ENCODE measurements at places on chromosomes 11 and 22. TPM values are rescaled to one million over a fixed set of nuclear protein-coding genes. Genes with fewer than 3 reads are reported as not detected.

The DKK3 gene
- total RNA-seq: 581 TPM

The TMEM9B gene
- total RNA-seq: 30.6 TPM

The SAA1 gene
- total RNA-seq: not detected

The CASP1 gene
- 22.7 TPM for total RNA-seq

The ZP1 gene
- total RNA-seq: not detected

The HPX gene
- 0.25 TPM for total RNA-seq

The SLC16A8 gene
- under 0.01 TPM for total RNA-seq

The SLC43A3 gene
- total RNA-seq: 35.3 TPM

DNA sequence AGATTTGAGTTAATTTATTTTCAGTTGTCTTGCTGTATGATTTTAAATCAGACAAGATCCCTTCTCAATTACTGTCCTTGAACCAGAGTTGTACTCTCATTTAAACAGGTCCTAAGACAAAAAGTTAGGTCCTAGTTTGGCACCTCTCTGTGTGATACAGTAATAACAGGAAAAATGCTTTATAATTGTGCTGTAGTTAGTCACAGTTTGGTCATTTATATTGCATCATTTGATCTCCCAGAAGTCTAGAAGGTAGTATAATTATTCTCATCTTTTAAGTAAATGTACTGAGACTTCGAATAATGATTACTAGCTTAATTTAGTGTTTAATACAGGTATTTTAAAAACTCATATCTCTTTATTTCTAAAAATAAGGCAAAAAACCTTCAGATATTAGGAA, 18.1 kb upstream of the LUZP2 start:
- no peak for DNase-seq

GRCh38 chr11:8258784-8259183, 4.9 kb downstream of the LMO1 start:
- DNase-seq: no peak

DNA sequence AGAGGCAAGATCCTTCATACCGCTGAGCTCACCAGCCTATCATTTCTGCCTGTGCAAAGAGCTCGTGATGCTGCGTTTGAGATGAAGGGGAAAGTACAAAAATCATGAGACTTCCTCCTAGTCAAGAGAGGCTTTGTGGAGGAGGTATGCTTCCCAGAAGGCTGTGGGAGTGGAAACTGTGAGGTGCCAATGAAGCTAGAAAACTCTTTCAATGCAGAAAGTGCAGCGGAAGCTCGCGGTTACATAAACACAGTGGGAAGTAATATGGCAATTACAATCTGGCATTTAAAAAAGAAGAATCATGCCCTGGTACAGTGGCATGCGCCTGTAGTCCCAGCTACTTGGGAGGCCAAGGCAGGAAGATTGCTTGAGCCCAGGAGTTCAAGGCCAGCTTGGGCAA, 134.8 kb downstream of the EHF start:
- DNase-seq: no peak

DNA sequence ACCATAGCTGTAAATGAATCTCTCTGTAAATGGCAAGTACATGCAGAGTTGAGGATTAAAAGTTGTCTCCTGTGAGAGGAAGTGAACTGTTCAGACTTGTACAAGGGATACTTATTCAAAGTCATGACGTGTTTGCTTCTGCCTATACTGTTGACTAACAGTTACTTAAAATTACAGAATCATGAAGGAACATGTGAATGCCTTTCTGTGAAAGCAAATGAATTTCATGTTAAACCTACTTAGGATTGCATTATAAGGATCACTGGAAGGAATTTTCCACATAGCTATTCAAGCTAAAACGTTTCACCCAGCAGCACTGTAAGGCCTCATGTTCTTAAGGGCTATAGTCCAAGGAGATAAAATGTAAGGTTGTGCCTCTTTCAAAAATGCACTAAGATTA, 93.4 kb upstream of the BIRC3 start:
- DNase-seq: no peak

GRCh38 chr11:68651208-68651984, 32.9 kb upstream of the GAL start:
- DNase-seq: no peak

- no peak for DNase-seq
Measured at GRCh38 chr22:49012712-49013395, 814.8 kb downstream of the BRD1 start.

DNA sequence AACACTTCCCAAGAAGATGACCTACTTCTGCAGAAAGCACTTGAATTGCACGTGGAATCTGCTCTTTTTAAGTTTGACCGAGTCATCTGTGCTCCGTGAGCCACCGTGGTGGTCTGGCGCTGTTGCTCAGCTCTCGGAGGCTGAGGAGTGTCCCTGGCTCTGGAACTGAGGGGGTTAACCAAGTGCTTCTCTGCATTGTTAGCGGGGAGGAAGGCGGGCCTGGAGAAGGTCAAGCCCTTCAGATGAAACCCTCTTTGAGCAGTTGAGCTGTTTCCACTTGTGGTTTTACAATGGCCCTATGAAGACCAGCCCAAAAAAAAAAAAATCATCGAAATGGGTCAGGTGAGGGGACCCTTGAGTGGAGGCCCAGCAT, 286.4 kb downstream of the NTM start:
- no peak for DNase-seq

DNA sequence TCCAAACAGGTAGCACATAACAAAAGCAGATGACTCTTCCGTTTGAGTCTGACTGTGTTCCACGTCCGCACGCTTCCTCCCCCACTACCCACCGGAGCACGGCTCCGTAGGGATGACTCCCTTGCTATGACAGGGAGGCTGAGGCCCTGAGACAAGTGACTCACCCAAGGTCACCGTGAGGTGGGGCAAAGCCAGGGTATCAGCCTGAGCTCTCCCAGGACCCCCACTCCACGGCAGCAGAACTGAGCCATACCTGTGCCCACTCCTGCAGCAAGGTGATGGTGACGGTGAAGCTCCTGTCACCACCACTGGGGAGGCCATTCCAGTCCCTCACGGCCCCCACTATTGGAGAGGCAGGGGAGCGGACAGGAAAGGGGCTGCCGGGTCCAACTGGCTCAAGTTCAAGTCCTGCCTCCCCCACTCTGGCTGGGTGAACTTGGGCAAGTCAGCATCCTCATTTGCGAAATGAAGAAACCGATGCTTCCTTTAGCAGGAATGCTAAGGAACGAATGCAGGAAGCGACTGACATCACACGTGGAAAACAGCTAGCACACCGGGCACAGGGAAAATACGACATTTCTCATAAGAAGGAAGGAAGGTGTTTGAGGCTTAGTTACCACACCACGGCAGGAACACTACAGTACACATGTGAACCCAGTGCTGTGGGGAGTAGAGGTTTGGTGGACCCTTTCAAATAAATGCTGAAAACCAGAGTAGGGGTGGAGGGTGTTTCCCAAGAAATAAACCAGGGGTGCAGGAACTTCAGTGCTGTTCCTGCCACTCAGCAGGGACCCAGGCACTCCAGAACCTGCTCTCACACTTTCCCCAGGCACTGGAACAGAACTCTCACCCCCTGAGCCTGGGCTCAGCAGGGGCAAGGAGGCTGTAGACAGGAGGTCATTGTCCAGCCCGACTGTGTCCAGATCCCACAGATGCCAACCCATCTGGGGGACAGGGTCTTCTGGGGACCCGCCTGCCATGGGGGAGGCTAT, 32.4 kb upstream of the CBX7 start:
- no peak for DNase-seq

GRCh38 chr11:112881461-112881860, 79.8 kb upstream of the NCAM1 start:
- no peak for DNase-seq

GRCh38 chr11:131300439-131300717, 70.0 kb upstream of the NTM start:
- no peak for DNase-seq

- no peak for DNase-seq
Measured at GRCh38 chr22:48369789-48370507, 1457.7 kb downstream of the BRD1 start.

DNA sequence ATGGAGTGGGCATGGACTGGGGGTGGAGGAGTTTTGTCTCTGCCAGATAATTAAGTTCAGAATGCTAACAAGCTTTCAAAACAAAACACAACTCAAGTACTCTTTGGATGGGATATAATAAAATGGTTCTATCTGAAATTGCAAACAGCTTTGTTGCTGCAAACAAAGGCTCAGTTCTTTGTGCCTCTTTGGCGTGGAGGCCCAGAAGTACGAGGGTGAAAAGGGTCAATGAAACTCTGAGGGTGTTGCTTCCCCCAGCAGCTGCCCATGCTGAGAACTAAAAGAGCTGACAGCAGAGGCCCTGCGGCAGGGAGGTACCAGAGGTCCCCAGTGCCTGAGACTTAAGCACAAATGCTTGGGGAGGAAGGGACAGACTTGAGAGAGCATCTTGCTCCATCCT, 26.5 kb upstream of the IGSF22 start:
- no peak for DNase-seq

DNA sequence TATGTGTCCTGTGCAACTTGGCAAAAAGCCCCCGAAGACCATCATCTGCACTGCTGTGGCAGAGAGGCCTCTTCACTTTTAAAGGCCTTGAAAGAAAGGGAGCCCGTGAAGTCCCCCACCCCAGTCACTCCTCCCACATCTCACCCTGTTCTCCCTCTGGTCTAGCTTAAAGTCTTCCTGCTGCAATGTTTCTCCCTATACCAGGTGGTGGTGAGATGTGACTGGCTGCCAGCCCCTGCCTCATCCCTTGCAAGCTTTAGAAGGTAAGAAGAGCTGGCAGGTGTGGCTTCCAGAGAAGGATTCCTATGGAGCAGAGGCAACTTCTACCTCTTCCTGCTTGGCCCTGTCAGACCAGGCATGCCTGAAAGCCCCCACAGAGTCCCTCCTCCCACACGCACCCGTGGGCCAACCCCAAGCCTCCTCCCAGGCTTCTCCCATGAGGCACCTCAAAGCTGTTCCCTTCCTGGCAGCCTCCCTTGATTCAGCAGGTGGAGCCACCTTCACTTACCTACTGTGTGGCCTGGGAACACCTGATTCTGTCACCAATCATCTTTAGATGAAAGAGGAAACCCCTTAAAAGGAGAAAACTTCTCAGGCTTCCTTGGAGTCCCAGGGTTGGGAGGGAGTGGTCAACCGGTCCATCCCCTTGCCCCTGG, 4.0 kb upstream of the TRIM29 start:
- DNase-seq: no peak

DNA sequence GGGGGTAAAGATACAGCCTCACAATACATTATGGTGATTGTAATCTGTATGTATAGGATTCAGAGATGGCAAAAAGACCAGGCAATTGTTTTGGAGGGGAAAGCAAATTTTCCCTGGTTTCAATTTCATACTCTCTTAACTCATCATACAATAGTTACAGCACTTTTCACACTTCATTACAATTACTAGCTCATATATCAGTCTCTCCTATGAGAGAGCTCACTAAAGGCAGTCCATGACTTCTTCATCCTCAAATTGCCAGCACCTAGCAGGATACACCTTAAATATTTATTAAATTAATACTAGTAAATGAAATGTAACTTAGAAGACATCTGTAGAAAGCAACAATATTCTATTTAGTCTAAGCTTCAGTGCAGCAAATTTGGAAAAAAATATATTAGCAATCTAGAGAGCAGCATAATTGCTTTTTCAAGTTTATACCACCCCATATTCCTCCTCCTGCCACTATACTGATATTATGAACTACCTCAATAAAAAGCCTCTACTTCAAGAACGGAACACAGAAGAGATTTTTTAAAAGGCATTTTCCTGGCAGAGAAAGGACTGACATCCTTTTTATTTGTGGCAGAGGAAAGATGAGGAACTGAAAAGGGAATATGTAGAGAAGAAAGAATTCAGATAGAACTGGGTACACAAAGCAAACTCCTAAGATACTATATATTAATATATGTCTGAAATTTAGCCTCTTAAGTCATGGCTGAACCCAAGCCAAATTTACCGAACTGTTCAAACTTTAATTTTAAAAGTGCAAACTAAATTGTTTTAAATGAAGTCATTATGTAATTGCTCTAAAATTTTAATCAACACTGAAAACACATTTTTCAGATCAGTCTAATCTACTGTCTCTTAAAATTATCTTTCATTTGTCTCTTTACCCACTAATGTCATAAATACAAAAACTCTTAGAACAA, 27.7 kb downstream of the PICALM start:
- no peak for DNase-seq

All from dermis microvascular lymphatic vessel endothelial cell (primary cell).